ENCODE measurements at places on chromosomes 2 and 18.

DNA sequence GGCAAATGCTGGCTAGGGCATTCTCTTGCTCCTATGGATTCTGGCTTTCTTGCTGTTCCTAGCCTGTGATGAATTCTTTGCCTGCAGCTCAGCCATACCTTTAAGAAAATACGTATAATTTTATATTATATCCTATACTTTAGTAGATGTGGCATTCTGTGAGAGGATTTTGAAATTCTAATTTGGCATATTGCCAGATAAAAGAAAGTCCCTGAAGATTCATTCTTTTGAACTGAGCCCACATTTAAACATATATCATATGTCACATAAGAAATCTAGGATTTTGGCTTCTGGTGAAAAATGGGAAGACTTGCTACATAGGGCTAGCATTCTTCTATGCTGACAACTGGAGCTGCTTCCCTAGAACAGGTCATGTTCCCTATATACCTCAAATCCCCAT, 91.4 kb upstream of the LYPD1 start:
- DNase-seq, result no peak

DNA sequence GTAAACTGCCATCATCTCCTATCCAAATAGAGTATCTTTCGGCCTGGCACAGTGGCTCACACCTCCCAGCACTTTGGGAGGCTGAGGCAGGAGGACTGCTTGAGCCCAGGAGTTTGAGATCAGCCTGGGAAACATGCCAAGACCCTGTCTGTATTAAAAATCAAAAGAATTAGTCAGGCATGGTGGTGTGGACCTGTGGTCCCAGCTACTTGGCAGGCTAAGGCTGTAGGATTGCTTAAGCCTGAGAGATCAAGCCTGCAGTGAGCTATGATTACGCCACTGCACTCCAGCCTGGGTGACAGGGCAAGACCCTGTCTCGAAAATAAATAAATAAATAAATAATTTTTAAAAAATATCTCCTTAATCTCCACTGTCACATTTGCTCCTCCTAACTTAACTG, 14.7 kb upstream of the ARPC2 start:
- DNase-seq, result no peak

GRCh38 chr18:59015531-59016152, 124.0 kb upstream of the SEC11C start:
- DNase-seq, result no peak

- DNase-seq, result no peak
Measured at GRCh38 chr18:40907842-40908241, 1047.2 kb upstream of the PIK3C3 start.

DNA sequence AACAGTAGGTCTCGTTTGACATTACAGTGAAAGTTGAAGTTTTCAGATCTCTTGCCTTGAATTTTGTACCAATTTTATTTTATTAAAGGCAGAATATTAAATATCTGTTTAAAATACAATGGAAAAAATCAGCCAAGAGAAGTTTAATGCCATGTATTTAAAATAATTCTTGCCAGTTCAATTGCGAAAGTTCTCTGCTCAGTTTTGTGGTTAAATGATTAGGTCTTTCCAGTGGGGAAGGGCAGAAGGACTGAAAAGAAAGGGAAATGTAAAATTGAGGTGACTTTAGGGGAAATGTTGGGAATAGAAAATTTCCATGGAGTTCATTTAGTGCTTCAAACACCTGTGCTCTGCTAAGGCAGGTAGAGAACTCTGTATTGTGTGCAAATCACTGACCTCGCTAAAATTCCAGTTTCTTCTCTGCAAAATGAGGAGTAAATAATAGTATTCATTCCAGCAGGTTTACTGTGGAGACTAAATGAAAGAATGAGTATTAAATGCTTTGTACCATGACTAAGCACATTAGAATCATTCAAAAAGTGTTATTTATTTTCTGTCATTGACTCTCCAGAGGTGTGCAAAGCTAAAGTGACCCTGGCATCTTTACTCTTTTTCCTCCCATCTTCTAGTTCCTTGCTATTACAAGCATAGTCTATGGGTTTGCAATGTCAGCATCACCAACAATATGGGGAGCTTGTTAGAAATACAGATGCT, 74.4 kb downstream of the KIAA1328 start:
- DNase-seq, result no peak

DNA sequence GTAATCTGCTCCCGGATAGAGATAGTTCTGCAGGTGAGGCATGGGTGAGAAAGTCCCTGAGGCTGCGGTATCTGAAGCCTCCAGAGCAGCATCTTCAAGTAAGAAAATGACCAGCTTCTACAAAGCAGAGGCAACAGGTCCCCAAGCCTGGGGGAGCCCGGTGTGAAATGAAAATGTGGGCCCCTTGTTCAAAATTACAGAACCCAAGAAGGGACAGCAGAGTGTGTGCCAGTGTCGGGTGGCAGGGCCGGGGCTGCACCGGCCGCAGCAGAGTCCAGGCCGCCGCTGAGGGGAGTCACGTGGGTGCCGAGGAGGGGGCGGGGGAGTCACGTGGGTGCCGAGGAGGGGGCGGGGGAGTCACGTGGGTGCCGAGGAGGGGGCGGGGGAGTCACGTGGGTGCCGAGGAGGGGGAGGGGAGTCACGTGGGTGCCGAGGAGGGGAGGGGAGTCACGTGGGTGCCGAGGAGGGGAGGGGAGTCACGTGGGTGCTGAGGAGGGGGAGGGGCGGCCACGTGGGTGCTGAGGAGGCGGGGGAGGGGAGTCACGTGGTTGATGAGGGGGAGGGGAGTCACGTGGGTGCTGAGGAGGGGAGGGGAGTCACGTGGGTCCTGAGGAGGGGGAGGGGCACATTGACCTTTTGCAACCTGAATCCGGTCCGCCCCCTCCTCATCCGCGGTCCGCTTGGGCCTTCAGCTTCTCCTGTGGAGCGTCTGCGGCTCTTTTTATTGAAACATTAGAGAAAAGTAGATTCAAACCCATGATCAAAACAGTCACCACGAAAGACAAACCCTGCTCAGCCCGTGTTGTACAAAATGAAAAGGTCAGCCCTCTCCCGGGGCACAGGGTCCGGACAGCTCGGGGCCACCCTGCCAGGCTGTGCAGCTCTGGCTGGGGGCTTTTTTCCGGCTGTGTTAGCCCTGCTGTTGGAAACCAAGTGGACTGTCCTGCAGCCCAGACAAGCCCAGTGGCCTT, 10.4 kb downstream of the COLEC11 start:
- peak; percentile 30 for DNase-seq

- DNase-seq, result no peak
Measured at GRCh38 chr18:48199399-48199798, 209.8 kb downstream of the ZBTB7C start.

GRCh38 chr2:240567137-240567871, 980 bp upstream of the RNPEPL1 start:
- no peak for DNase-seq

GRCh38 chr2:208256192-208256782, 1.4 kb upstream of the IDH1 start:
- no peak for DNase-seq

Data from stimulated activated CD4-positive, alpha-beta T cell treated with anti-CD3 and anti-CD28 coated beads, Interleukin-12 subunit alpha, Interleukin-12 subunit beta, amount 100 ng/mL, for 48 hours (primary cell).